ENCODE measurements at places on chromosomes 5 and 9.

DNA sequence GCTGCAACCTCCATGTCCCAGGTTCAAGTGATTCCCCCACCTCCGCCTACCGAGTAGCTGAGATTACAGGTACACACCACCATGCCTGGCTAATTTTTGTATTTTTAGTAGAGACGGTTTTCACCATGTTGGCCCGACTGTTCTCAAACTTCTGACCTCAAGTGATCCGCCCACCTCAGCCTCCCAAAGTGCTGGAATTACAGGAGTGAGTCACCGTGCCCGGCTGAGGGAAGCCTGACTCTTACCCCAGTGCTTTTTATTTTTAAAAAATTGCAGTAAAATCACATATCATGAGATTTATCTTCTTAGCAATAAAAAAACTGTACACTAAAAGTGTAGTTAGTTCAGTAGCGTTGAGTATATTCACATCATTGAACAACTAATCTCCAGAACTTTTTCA is 105.3 kb downstream of the SLIT3 start:
- no peak for DNase-seq

- no peak for DNase-seq
These were observed 28.9 kb downstream of the ZNF366 start for GRCh38 chr5:72478276-72478675.

- DNase-seq: no peak
These were observed 87.4 kb upstream of the HSPA9 start for GRCh38 chr5:138662599-138662998.

GRCh38 chr9:98373609-98374008 is 118.2 kb upstream of the TBC1D2 start:
- DNase-seq: no peak

DNA sequence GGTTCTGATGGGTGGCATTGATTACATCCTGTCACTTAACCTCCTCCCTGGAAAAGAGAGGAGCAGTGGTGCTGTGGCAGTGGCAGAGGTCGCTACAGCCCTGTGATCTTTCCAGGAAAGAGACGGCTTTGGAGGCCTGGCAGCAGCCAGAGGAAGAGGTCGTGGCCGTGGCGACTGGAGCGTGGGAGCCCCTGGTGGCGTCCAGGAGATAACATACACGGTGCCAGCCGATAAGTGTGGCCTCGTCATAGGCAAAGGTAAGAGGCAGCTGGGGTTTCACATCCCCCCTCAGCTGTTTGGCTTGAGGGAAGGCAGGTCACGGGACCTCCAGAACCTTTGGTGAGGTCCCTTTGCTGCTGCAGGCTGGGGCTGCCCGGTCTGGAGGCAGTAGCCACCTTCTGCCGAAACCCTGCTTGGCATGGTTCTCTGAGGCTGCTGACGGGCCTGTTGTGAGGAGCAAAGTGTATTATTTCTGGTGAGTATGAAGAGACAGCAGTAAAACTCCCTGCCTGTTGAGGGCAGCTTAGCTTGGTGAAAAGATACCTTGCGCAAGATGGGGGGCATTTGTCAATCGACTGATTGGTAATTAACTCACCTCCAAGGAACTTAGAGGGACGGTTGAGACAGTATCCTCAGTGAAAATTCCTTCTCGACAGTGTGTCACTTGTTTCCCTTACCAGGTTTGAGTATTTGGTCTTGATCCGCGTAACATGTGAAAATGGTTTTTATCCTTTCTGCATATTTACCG is 38.0 kb upstream of the PRDM12 start:
- no peak for DNase-seq

GRCh38 chr5:142797420-142797819 is 27.2 kb downstream of the ARHGAP26 start:
- no peak for DNase-seq

- no peak for DNase-seq
These were observed 236.1 kb downstream of the DNAH5 start for GRCh38 chr5:13708432-13708831.

GRCh38 chr5:54276048-54276447 is 34.3 kb downstream of the ARL15 start:
- no peak for DNase-seq

- DNase-seq: no peak
These were observed 384.2 kb downstream of the DTWD2 start for GRCh38 chr5:118604106-118604505.

GRCh38 chr9:107708791-107709190 is 219.2 kb upstream of the KLF4 start:
- DNase-seq: no peak

DNA sequence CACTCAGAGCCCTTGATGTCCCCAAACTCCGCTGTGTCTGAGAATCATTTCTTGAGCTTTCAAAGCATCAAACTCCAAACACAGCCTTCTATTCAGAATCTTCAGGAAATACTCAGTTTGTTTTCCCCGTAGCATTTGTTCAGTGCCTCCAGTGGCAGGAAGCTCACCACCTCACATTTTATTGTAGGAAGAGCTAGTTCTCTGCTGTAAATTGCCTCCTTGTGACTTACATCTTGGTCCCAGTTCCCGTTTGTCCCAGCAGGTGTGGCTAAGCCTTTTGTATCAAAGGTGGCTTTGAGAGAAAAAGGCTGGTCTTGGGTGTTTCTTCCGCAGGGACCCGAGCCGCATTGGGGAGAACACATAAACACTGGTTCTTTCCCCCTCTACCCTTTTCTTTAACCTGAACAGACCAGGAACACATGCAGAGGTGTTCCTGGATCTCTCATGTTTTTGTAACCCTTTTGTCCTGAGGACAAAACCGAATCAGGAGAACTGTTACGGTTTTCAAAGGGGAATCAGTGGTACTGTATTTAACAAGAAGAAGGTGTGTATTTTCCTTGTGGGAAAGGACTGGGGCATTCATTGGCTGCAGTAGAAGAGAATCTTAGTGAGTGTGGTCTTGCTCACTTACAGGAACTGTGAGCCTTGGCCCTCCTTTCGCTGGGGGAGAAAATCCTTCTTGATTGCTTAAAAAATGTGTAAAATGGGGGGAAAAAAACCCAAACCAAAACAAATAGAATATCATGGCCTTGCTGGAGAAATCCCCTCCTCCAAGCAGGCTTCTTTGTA is 1.9 kb downstream of the OSMR start:
- no peak for DNase-seq

DNA sequence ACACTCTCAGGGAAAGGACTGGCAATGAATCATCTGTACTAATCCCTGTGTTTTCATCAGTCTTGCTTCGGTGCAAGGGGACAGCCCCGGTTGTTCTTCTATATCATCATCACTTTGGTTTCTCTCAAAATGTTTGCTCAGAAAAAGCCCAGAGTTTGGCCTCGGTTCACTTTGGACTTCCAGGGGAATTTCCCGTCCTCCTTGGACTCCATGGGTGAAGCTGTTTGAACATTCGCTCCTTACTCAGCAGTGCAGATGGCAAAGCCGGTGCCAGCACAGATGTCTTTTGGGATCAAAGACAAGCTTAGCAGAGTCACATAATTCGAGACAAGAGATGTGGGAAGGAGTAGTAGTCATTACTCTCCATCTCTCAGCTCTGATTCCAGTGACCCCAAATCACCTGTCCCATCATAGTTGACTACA is 69.8 kb upstream of the TNFSF8 start:
- DNase-seq: no peak

DNA sequence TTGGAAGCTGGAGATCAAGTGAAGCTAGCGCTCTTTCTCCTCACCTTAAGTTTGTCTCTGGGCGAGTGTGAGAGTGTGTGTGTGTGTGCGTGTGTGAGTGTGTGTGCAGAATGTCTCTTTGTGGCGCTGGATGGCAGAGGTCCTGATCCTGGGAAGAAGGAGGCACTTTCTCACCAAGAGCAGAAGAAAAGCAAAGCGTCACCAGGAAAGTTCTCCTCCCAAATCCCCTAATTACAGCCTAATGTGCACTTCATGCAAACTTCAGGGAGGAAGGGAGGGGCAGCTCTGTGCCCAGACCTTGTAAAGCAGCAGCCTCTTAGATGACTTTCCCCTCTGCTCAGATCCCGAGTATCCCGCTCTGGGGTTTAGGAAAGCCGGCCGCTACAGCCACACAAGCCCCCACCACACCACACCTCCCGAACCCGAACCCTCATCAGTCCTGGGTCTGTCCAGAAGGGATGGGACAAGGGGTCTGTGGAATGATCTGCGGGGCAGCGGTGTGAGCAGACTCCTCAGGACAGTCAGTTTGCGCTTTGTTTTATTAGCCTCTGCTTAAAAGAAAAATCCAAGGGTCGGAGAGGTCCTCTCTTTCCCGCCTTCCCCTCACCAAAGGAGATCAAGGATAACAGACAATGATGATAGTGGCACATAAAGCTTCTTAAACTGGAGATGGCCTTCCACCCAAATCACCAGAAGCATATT is at the start of gene HAPLN1:
Gene HAPLN1, minus strand, starts transcription at position 20 of the 702 bp plus-strand sequence. CDS start 47,332 bp downstream, outside the sequence.
- DNase-seq: no peak

DNA sequence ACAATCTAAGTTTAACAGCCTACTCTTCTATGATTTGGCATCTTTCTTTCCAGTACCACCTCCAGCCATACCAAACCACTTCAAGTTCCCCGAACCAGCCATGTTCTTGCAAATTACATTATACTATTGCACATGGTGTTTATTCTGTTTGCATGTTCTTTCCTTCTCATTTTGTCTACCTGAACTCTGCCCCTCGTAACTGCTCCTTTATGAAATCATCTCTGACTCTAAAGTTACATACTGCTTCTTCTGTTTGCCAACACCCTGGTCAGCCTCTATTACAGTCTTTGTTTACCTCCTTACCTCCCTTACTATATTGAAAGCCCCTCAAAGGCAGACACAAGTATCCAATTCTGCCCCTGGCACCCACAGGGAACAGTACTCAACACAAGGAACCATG is 6.0 kb downstream of the PPP6C start:
- no peak for DNase-seq

- DNase-seq: no peak
These were observed 279.9 kb upstream of the COX7C start for GRCh38 chr5:86337667-86338460.
